ENCODE measurements at places on chromosomes 6 and 20. TPM values are rescaled to one million over a fixed set of nuclear protein-coding genes. Genes with fewer than 3 reads are reported as not detected.
A peak's percentile ranks its signal among the peaks of the same experiment; 100 is the strongest.

- H3K36me3 ChIP-seq = no peaks in the 10 kb centered on the region
- H3K4me1 ChIP-seq = peaks cover 18% of the 10 kb centered on the region
- no peak for DNase-seq
Measured at GRCh38 chr6:71474942-71475341, 186.3 kb downstream of the OGFRL1 start.

DNA sequence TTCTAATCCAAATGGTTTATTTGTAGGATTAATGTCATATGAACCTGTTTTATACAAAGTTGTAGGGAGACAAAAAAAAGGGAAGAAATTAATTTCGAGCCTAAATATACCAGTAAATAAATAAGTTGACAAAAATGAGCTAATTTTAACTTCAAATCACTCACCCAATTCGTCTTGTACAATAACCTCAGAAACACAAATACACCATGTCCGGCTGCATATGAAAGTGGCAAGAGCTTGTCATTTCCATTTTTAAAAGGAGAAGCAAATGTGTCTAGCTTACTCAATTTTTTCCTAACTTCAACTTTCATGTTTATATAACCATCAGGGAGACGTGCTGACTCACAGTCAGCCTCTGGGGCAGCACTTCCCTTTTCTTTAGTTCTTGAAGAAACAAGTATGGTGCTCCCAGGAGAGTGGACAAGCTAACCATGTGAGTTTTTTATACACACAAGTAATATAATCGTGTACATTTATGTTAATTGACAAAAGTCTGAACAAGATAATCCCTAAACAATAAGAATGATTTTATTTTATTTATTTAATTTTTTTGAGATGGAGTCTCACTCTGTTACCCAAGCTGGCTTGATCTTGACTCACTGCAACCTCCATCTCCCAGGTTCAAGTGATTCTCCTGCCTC is 55.5 kb upstream of the SGK1 start:
- peaks cover 46% of the 10 kb centered on the region for H3K4me1 ChIP-seq
- H3K27ac ChIP-seq = peak overlapping the region; percentile 91
- H3K36me3 ChIP-seq = no peaks in the 10 kb centered on the region
- peak; percentile 23 for DNase-seq
- no peaks in the 10 kb centered on the region for H3K27me3 ChIP-seq

WDR27 gene
- 31.9 TPM for total RNA-seq

GRCh38 chr6:53808302-53808881 is 13.6 kb downstream of the LRRC1 start:
- H3K4me1 ChIP-seq = no peaks in the 10 kb centered on the region
- no peaks in the 10 kb centered on the region for H3K27me3 ChIP-seq
- H3K4me3 ChIP-seq = no peak overlapping the region
- DNase-seq = no peak

- no peak overlapping the region for H3K27ac ChIP-seq
- H3K4me3 ChIP-seq = no peak overlapping the region
- no peaks in the 10 kb centered on the region for H3K36me3 ChIP-seq
- no peak for DNase-seq
- no peaks in the 10 kb centered on the region for H3K27me3 ChIP-seq
- no peaks in the 10 kb centered on the region for H3K4me1 ChIP-seq
Measured at GRCh38 chr6:151275566-151275965, 35.8 kb downstream of the AKAP12 start.

DNA sequence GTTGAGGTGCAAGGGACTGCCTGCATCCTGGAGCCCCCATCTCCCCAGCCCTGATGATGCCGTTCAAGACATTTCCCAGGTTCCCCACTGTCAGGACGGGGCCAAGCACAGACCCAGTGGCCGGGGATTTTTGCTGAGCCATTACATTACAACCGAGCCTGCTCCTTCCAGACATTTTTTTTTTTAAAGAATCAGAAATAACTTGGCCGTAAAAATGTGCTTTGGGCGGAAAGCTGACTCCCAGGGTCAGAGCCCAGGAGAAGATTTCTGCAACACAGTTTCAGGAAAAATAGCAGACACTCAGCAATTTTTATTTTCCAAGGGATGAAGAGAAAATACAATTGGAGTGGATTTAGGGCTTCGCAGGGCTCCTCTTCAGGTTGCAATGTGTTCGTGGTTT is 87.9 kb downstream of the LRFN2 start:
- H3K36me3 ChIP-seq = no peaks in the 10 kb centered on the region
- H3K27ac ChIP-seq = no peak overlapping the region
- no peaks in the 10 kb centered on the region for H3K4me1 ChIP-seq
- peaks cover 9% of the 10 kb centered on the region for H3K27me3 ChIP-seq
- DNase-seq = peak; percentile 28

- no peak for DNase-seq
- no peak overlapping the region for H3K27ac ChIP-seq
- H3K36me3 ChIP-seq = no peaks in the 10 kb centered on the region
Measured at GRCh38 chr6:51526049-51526448, 561.4 kb downstream of the PKHD1 start.

DNA sequence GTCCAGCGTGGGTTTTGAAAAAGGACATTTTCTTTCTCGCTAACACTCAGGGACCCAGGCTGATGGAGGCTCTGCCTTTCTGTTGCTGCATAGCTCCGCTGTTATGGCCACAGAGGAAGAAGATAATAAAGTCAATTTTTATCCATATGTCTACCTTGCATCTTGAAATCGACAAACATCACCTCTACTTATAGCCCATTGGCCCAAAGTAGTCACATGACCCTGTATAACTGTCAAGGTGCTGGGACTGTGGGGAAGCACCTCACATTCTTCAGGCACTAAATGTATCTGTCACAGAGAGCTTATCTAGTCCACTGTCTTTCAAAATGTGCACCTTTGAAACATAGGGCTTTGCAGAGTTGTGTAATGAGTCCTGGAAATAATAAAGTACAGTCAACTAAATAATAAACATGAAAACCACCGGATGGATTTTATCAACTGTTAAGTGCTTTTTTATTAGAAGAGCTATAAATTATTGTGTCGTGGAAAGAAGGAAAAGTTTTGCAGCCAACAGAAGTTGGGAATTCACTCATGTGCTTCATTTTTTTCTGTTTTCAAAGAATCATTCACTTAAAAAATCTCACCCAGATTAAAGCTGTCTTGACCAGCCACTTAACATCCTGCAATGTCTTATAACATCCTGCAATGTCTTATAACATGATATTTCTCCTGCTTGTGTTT is 47.7 kb upstream of the RCAN2 start:
- no peak overlapping the region for H3K4me3 ChIP-seq
- H3K27ac ChIP-seq = no peak overlapping the region
- no peaks in the 10 kb centered on the region for H3K4me1 ChIP-seq
- H3K36me3 ChIP-seq = no peaks in the 10 kb centered on the region

SMOC2 gene
- 8.9 TPM for total RNA-seq

SLC32A1 gene
- total RNA-seq = not detected

- peak overlapping the region; percentile 71 for H3K27ac ChIP-seq
- H3K4me1 ChIP-seq = peaks cover 45% of the 10 kb centered on the region
- no peak overlapping the region for H3K4me3 ChIP-seq
- no peaks in the 10 kb centered on the region for H3K36me3 ChIP-seq
Measured at GRCh38 chr6:35025232-35026188, 115.6 kb downstream of the TCP11 start.

- H3K36me3 ChIP-seq = no peaks in the 10 kb centered on the region
- H3K4me1 ChIP-seq = no peaks in the 10 kb centered on the region
- no peak overlapping the region for H3K27ac ChIP-seq
- no peak for DNase-seq
Measured at GRCh38 chr6:81890846-81891245, 138.4 kb upstream of the TENT5A start.
